ENCODE measurements at places on chromosomes 7 and 10.

GRCh38 chr10:7513936-7514335 is 103.1 kb upstream of the SFMBT2 start:
- DNase-seq = no peak

DNA sequence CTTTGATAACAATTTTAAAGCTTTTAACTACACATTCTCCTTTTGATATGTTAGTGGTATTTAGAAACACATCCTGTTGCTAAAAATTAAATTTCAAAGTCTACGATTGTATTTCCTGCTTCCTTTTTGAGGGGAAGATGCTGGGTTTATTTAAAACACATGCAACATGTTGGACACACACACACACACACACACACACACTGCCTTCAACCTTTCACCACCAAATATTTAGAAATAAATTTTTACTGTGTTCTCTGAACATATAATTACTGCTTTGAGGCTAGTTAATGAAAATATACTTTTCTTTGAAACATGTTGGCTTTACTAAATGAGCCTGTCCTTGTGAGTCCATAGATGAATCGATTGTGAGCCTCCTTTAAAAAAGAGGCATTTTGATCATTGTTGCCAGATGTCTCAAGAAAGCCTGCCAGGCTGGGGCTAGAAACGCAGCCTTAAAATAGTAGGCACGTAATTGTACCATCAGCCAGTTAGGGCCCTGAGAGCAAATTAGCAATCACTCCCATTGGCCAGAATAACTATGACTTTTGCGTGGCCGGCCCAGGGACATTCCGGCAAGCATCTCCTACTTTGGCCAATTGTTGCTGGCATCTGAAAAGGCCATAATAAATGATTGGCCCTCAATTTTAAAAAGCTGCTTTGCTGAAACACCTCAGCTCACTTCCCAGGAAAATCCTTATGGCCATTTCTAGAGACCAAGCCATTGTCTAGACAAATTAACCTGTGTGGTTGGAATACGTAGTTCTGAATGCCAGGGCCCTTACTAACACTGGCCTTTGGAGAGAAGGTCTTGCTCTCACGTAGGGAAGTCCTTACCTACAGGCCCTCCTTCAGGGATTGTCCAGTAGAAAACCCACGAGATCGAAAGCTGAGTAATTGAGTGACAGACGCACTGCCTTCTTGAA is 9.9 kb upstream of the TEX36 start:
- DNase-seq = no peak

DNA sequence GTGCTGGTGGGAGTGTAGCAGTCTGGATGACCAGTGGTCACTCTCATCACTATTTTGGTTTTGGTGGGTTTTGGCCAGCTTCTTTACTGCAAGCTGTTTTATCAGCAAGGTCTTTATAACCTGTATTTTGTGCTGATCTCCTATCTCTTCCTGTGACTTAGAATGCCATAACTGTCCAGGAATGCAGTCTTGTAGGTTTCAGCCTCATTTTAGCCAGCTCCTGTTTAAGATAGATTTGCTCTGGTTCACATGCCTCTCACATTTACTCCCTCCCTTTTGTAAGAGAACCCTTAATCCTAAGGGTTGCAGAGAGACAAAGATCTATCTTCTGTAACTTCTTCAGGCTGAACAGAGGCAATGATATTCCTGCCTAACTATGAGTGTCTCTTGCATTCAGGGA is 51.2 kb upstream of the INHBA start:
- DNase-seq = no peak

DNA sequence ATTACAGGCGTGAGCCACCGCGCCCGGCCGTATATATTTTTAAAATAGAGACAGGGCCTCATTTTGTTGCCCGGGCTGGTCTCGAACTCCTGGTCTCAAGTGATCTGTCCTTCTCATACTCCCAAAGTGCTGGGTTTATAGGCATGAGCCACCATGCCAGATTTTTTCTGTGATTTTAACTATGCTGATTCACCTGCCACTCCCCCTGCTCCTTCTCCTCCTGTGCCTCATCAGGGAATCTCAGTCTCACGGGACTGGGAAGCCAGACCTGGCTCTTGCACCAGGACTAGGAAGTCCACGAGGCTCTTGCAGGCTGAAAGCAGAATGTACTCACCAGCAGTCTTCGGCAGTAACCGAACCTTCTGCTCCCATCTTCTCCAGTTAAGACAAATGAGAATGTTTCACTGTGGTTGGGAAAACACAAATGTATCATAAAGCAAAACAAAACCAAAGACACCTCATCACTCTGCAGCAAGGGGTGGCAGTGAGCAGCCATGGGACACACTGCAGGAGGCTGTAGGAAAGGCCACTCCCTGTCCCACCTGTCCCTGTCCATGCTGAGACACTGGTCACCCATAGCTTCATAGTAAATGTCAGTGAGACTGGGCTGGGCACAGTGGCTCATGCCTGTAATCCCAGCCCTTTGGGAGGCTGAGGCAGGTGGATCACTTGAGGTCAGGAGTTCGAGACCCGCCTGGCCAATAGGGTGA is 78.7 kb upstream of the MKRN1 start:
- no peak for DNase-seq

DNA sequence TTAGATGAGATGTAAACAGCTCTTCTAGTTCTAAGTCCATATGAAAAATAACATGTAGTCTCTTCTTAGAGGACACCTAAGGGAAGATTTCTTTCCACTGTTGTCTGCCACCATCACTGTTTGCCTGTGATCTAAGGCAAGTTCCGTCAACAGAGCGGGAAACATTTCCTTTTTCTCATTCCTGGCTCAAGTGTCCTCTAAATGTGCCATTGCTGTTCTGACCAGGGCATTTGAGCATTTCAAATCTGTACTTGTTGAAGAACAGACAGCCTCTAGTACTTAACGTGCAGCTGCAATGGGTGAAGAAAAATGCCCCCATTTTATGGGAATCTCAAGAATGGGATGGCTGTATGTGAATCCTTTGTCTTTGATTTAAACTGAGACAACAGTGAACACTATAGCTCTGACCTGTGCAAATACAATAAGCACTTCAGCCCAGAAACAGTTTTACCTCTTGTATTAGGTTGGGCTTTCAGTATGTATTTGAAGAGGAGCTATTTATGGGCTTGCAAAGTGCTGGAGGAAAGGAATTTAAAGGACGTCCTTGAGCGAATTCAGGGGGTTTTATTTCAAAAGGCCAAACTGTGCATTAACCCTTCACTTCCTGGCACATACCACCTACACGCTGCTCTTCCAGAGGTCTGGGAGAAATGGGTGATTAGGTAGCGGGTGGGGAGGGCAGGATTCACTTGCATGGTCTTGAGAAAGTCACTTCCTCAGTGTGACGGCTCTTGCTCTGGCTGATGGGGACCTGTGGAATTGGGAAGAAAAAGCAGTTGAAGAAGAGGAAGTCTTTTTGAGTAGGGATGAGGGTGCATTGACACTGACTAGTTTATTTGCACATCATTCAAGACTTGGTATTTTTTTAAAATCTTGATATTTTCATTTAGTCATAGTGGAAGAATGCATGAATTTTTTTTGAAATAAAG is 66.1 kb downstream of the THNSL1 start:
- no peak for DNase-seq

DNA sequence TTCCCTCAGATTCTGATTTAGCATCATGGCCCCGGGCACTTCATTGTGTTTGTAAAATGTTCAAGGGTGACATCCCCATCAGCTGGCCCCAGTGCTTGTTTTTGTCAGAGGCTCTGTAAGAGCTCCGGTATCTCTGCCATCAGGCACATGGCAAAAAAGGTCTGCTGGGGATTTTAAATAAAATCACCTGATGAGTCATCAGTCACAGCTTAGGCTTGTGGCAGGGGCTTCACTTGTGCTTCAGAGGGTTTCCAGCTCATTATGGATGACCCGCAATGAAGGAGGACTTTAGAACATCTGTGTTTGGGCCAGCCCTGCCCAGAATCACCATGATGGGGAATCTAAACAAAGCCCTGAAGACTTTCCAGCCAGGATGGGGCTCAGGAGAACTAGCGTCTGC is 259.9 kb downstream of the ZEB1 start:
- DNase-seq = no peak

- no peak for DNase-seq
Observed at GRCh38 chr10:42988069-42988468, 88.8 kb upstream of the RET start.

DNA sequence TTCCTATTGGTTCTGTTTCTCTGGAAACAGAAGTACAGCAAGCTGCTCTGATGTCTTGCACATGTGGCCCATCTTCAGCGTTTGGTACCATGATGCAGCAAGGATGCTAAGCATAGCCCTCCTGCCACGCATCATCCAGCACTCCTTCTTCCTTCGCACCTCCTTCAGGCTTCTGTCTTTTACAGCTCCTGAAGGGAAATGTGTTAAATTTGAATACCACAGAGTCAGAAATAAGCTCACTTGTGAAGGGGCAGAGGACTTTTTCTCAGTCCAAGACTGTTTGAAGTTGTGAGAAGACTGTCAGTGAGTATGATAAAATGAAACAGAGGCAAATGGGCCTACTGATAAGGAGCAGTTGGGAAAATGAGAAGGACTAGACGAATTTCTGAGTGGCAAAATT is 20.7 kb downstream of the TSPAN13 start:
- no peak for DNase-seq

- no peak for DNase-seq
Observed at GRCh38 chr7:18550574-18550973, 55.0 kb downstream of the HDAC9 start.

DNA sequence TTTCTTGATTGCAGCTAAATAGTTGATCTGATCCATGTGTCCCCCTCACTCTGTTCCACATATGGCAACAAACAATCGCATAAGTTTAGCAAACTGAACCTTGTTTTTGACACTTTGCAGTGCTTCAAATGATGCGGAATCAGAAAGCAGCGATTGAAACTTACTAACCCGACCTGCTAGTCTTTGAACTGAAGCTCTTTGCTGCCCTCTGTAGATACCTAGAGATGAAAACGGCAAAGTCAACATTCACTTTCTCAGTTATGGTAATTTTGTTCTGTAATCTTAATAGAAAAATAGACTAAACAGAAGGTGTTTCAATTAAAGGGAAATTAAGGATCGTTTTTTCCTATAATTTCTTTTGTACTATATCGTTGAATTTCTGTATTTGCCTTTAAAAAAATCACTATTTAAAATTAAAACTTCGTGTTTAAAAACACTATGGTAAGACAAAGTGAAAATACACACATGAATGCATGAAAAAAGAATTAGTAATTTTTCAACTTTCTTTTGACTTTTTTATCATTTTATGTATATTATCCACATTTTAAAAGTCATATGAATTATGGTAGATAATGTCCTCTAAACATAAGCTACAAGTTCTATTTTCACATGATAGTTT is 276.5 kb downstream of the MAGI2 start:
- DNase-seq = peak; percentile 87

DNA sequence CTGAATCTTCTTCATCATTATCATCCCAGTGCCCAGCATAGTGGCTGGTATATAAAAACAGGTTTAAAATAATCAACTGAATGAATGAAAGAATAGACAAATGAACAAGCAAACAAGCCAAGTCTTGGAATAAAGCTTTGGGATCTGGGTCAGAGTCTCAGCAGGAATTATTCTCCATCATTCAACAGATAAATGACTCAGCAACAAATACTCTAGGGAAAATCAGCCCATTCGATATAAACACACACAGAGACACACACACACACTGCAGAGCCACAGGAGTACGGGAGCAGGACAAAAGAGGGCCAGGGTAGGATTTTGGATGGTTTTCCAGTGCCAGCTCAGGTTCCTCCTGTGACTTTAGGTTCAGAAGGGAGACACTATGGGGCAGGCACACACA is 29.2 kb upstream of the DLX6 start:
- DNase-seq = no peak

DNA sequence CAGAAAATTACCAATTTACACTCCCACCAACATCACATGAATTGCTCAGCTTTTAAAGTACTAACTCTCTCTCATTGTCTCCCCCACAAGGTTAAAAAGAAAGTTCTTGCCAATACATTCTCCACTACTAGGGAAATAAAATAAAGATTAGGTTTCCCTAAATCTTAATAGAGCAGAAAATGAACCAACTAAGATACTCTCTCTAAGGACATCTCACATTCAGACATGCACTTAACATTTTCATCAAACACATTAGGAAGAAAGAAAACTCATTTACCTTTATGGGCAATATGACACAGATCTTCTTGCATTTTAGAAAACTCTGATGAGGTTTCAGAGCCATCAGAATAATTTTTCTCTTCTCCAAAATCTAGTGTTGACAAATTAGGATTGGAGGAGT is 104.1 kb upstream of the GSDME start:
- DNase-seq = no peak

- DNase-seq = no peak
Observed at GRCh38 chr7:136514776-136515175, 353.7 kb upstream of the CHRM2 start.

GRCh38 chr7:48506569-48506968 is 335.3 kb downstream of the ABCA13 start:
- no peak for DNase-seq

DNA sequence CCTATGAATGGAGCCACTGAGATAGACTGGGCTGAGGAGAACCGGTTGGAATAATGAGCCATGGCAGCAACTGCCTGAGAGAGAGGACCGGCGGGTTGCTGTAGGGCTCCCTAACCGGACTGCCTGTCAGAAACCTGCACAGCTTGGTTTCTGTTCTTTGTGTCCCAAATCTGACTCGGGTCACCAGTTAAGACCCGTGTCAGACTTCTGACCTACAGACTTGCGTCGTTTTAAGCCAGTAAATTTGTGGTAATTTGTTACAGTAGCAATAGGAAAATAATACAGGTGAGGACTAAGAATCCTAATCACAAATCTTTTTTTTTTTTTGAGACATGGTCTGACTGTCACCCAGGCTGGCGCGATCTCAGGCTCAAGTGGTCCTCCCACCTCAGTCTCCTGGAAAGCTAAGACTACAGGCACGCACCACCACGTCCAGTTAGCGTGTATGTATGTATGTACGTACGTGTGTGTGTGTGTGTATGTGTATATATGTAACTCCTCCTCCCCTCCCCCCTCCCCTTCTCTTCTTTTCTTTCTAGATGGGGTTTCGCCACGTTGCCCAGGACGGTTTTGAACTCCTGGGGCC is 672 bp upstream of the DDX56 start:
- DNase-seq = no peak

- DNase-seq = no peak
Observed at GRCh38 chr7:31100445-31100844, 48.3 kb downstream of the ADCYAP1R1 start.

DNA sequence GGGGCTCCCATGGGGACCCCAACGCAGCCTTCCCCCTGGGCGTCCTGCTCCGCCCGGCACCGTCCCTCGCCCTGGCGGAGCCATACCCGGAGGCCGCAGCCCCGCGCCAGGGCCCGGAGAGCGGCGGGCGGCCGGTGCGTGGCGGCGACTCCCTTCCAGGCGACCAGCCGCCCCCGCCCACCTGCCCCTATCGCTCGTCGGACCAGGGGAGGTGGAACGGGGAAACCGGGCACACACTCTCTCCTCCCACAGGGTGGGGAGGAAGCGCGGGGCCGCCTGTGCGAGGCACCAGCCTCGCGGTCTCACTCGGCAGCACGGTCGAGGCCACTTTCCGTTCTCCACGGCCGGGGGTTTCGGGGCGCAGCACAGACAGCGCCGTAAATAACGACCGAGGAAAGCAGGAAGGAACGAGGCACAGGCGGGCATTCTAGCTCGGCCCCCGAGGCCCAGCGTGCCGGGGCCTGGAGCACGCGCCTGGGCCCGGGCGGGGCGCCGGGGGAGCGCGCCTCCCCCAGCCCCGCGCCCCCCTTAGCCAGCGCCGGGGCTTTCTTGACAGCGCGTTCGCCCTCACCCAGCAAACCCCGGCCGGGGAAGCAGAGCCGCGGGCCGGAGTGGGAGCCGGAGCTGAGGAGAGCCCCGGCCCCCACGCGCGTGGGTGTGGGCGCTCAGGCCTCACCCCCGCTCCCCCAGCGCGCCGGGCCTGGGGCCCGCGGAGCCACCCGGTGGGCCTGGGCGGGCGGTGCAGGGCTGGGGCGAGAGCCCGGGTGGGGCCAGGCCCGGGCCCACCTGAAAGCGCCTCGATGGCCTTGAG is 936 bp downstream of the IGF2BP3 start:
- DNase-seq = peak; percentile 39

Data from brain (organoid and tissue), 16 donors.